ENCODE measurements at places on chromosomes 6 and 20. TPM values are rescaled to one million over a fixed set of nuclear protein-coding genes. Genes with fewer than 3 reads are reported as not detected.

The AMD1 gene
- total RNA-seq: 44.2 TPM

The DYNLT2 gene
- total RNA-seq: 1.5 TPM

The KDM1B gene
- 10.8 TPM for total RNA-seq

The DXO gene
- 18.0 TPM for total RNA-seq

The PDE7B gene
- total RNA-seq: 21.3 TPM
